ENCODE measurements at places on chromosomes 3 and 15.

DNA sequence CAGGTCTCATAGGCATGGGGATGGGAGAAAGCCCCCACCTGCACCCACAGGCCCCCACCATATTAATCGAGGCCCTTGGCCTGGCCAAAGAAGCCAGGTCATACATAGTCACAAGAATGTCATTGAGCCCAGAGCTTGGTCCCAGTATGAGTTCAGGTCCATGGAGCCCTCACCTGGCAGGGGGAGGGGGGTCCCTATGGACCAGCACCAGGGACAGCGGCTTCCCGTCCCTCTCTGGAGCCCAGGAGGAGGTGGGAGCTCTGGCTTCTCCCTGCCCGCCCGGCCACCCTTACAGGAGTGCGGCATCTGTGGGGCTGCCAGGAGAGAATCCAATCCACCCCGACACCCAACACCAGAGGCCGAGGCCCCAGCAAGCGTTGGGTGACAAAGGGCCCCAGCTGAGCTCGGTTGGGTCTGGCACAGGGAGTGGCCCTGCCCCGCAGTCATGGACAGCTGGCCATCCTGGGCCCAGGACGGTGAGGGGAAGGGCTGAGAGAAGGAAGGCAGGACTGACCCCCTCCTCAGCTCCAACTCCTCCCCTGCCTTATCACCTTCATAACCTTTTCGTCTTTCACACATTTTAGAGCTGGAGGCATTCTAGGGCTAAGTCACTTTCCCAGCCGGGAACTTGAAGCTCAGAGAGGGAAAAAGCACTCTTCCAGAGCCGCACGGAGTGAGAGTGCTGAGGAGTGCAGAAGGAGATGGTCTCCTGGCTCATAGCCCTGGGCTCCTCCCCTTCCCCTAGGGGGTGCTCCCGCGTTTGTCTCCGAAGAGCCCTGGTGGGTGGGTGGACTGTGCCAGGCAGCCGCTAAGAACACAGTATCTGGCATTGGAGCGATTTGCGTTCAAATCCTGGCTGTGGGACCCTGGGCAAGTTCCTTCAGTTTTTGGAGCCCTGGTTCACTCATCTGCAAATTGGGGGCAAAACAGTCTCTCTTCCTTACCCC lies 54.6 kb downstream of the ATP2B2 start:
- H3K27ac ChIP-seq = no peak overlapping the region
- H3K4me3 ChIP-seq = no peak overlapping the region
- no peak for DNase-seq
- H3K4me1 ChIP-seq = no peaks in the 10 kb centered on the region

- H3K4me1 ChIP-seq = no peaks in the 10 kb centered on the region
- no peaks in the 10 kb centered on the region for H3K27me3 ChIP-seq
- H3K4me3 ChIP-seq = no peak overlapping the region
- no peak overlapping the region for H3K27ac ChIP-seq
These were observed 40.4 kb downstream of the GHSR start for GRCh38 chr3:172407872-172408271.

DNA sequence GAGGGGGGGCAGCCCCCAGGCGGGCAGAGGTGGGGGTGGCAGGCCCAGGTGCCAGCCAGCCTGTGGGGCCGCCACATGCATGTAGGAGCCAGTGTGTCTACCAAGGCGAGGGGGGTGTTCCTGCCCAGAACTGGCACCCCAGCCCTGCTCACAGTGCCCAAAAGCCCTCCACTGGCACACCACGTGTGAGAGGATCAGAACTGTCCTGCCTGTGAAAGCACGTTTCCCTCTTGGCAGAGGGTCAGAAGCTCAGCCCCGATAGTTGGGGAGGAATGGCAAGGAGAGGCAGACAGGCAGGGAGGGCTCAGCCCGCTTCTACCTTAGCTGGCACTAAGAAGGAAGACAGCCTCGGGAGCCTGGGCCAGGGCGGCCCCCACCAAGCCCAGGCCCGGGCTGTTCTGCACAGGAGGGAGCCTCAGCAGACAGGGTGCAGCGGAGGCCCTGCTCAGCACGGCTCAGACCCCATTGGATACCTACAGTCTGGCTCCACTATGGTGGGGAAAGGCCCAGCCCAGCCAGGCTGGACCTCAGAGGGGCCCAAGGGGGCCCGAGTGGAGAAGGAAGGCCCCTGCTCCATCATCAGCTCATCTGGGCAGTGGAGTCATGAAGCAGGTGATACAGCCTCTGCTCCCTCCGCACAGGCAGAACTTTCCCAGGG lies 84.8 kb upstream of the LINGO1 start:
- H3K36me3 ChIP-seq = no peaks in the 10 kb centered on the region
- H3K4me3 ChIP-seq = no peak overlapping the region
- DNase-seq = no peak
- H3K27ac ChIP-seq = no peak overlapping the region
- H3K4me1 ChIP-seq = no peaks in the 10 kb centered on the region
- H3K27me3 ChIP-seq = no peaks in the 10 kb centered on the region

- H3K4me1 ChIP-seq = no peaks in the 10 kb centered on the region
- no peak overlapping the region for H3K4me3 ChIP-seq
- no peak overlapping the region for H3K27ac ChIP-seq
- no peaks in the 10 kb centered on the region for H3K27me3 ChIP-seq
- DNase-seq = no peak
These were observed 17.7 kb upstream of the ZBBX start for GRCh38 chr3:167397826-167398225.

Data from colonic mucosa (tissue), 4 donors.